ENCODE measurements at places on chromosomes 11 and 22.

DNA sequence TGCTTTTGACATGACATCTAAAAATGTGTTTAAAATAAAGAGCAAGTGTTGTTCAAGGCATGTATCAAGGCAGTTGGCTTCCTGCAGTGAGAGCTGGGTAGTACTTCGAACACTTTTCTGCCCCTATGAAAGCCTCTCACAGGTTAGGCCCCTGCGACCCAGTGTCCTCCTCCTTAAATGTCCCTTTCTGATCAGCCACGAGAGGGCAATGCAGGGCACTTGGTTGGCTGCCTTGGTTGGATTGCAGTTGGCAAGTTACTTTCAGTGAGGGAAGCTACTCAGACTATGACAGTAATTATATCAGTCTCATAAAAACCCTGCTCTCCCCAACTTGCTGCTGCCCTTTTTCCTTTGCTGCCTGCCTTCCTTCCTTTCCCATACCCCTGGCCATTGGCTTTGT is 743.8 kb downstream of the NTM start:
- DNase-seq: no peak

DNA sequence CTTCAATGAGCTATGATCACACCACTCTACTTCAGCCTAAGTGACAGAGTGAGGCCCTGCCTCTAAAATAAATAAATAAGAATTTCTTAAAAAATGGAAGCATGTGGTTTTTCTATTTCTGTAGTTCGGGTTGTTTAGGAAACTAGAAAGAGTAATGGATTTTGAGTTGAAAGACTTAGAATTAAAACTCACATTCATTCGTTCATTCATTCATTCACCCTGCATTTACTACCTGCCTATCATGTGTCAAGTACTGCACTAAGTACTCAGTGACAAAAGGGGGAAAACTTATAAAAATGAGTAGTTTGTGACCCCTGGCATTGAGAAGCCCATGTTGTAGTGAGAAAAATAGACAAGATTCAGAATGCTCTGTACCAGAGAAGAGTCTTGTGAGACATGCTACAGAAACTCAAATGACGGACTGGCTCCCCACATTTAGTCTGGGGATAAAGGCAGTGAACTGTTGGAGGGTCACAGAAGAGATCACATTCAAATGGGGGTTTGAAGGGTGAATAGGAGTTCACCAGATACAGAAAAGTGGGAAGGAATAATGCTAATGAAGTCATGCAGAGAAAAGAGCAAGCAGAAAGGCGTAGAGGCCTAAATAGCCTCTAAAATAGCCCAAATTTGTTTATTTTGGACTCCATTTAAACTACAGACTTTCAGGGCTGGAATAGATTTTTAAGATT is 7.0 kb downstream of the CSRP3 start:
- no peak for DNase-seq

GRCh38 chr22:44133161-44133560 is 47.6 kb upstream of the PARVG start:
- no peak for DNase-seq

DNA sequence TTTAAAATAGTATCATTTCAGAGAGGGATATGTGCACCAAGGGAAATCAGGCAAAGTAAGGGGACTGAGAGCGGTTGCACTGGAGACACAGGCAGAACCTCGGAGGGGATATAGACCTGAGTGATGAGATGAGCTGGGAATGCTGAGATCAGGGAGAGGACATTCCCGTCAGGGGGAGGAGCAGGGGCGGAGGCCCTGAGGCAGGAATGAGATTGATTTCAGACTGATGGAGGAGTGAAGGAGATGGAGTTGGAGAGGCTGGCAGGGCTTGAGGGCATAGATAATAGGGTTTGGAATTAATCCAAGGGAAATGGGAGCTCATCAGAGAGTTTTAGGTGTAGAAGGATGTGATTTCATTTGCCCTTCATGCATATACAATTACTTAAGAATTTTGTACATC is 13.2 kb downstream of the CD6 start:
- DNase-seq: no peak

GRCh38 chr11:33867561-33867960 is 24.3 kb downstream of the LMO2 start:
- no peak for DNase-seq

DNA sequence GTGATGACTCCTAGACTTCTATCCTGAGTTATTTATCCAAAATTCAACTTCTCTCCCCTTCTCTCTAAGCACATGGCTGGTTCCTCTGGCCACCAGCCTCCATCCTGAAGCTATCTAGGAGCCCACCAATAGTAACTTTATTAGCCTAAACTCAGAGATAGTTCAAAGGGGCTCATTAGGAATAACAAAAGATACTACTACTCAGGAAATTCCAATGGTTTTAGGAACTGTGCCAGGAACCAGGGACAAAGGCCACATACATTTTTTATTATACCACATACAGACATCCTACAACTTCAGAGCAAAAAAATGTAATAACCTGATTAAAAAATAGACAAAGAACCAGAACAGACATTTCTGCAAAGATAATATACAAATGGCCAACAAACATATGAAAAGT is 27.9 kb downstream of the SLC25A17 start:
- no peak for DNase-seq

- no peak for DNase-seq
Measured at GRCh38 chr11:113971506-113972195, 3.3 kb upstream of the HTR3A start.

DNA sequence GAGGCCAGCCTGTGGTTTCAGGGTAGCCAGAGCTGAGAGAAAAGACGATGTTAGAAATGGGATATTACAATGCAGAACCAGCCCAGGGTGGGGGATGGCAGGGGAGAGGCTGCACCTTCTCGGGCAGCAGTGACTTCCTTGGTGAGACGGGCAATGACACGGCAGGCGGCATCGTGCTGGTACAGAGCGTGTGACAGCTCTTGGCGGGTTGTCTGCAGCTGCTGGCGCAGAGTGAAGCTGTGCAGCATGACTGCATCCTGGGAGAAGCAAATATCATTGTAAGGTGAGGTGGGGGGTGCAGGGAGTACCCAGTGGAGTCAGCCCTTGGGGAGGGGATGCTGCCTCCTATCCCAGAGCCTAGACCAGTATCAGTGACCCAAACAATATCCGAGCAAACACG is 3.8 kb downstream of the PRPF19 start:
- no peak for DNase-seq

DNA sequence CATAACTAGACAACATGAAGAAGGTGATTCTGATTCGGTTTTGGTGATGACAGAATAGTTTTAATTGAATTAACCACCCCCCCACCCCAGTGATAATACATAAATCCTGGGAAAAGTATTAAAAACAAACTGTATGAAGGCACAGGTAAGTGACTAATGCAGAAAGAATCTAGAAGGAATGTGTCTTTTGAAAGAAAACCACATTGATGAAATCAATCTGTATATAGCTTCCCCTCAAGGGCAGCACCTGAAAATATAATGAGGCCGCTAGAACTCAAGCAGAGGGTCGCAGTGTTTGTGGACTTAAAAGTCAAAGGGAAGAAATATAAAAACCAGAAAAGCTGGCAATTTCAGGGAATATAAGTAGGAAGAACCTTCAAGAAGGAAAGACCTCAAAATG is 580.5 kb upstream of the CHORDC1 start:
- DNase-seq: no peak

- DNase-seq: no peak
Measured at GRCh38 chr11:17802491-17802890, 67.9 kb downstream of the KCNC1 start.

GRCh38 chr11:68714060-68714856 is 29.9 kb downstream of the GAL start:
- DNase-seq: no peak

- no peak for DNase-seq
Measured at GRCh38 chr11:46855863-46856262, 9.8 kb upstream of the CKAP5 start.

- DNase-seq: no peak
Measured at GRCh38 chr11:2769409-2770095, 69.8 kb upstream of the KCNQ1OT1 start.

GRCh38 chr11:72081821-72082453 is 1.3 kb downstream of the LRRC51 start:
- no peak for DNase-seq

GRCh38 chr22:45911601-45912271 is 65.2 kb downstream of the WNT7B start:
- DNase-seq: no peak

DNA sequence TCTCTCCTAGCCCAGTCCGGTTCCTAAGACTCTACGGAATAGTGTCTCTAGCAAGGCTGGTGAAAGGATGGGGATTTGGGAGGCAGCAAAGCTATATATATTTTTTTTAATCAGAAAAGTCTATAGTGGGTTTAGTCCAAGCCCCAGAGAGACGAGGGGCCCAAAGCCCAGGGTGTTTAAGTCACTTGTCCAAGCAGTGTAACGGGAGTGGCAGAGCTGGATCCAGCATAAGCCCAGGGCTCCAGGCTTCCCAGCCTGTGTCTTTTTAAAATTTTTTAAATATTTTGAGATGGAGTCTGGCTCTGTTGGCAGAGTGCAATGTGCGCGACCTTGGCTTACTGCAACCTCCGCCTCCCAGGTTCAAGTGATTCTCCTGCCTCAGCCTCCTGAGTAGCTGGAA is 6.8 kb downstream of the GRIK4 start:
- DNase-seq: no peak

GRCh38 chr11:69950120-69950519 is 128.0 kb upstream of the ANO1 start:
- no peak for DNase-seq

DNA sequence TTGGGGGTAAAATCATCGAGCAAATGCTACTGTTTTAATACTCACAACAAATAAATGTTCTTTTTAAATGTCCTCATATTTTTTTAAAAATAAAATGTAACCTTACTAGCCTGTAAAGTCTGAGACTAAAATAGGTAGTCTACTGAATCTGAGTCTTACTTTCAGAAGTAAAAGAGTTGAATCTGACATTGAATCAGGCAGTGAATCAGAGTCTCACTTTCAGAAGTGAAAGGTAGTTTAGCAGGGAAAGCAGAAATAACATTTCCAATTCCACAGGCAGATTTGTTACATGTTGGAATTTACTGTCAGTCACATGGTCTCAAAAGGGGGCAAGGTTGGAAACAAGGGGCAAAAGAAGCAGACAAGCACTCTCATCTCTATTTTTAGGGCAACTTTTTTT is 143.0 kb downstream of the ELP4 start:
- no peak for DNase-seq

- DNase-seq: no peak
Measured at GRCh38 chr22:22395245-22395644, 113.3 kb downstream of the ZNF280B start.

GRCh38 chr22:26318975-26319374 is 110.1 kb upstream of the ASPHD2 start:
- DNase-seq: no peak

GRCh38 chr11:43367382-43368178 is 8.9 kb downstream of the TTC17 start:
- DNase-seq: no peak

DNA sequence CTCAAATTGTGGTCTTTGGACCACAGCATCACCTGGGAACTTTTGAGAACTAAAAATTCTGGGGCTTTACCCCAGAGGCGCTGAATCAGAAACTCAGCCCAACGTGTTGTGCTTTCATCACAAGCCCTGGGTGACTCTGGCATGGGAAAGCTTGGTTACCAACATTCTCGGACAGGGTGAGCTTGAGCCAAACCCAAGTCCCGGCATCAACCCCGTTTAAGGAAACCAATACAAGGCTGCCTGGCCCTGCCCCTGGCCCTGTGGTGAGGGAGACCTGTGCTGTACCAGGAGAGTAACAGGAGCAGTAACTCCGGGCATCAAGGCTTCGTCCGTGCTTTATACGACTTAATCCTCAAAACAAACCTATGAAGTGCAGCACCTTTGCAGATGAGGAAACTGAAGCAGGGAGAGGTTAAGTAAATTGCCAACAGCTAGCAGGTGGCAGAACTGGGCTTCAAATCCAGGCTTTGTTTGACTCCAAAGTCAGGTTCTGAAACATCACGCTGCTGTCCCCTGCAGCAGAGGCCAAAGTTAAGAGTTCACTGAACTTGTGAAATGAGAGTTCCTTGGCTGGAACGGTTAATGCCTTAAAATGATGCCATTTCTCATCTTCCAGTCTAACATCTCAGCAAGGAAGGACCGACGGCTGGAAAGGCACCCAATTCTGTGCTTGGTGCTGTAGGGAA is 64.1 kb upstream of the BID start:
- no peak for DNase-seq

DNA sequence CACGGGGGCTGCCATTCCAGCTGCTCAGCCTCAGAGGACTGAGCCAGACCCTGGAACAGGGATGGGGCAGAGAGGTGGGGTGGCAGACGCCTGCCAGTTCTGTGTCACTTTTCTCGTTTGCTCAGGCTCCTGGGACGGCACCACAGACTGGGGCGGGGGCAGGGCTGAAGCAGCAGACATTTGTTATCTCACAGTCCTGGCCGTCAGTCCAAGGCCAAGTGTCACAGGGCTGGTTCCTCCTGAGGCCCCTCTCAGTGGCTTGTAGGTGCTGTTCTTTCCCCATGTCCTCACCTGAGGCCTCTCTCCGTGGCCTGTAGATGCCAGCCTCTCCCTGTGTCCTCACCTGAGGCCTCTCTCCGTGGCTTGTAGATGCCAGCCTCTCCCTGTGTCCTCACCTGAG is 24.7 kb downstream of the TPCN2 start:
- no peak for DNase-seq

DNA sequence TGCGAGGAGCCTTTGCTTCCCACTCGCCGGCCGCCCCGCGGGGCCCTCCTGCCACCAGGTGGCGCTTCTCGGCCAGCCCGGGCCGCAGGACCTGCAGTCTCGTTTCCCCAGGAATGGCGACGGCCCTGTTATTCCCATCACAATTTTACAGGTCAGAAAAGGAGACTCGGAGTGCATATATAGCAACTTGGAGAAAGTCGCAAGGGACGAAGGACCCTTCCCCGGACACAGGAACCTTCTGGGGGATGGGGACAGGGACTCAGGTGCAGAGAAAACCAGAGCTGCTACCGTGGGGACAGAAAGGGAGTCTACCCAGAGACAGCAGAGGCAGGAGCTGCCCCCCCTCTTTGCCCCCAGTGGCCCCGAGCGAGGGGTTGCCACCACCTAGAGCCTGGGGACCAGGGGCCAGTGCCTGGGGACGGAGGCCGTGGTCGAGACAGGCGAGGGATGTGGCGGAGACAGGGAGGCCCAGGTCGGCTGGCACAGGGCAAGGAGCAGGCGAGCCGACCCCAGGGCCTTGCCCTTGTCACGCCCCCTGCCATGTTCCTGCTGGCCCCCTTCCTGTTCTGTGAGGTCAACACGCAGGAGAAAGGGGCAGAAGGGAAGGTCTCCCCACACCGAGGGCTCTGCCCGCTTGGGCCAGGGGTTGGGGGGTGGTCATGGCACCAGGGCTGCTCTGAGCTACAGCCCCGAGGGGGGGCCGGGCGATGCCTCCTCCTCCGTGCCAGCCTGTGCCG is 3.5 kb upstream of the KRTAP5-6 start:
- peak; percentile 67 for DNase-seq
